ENCODE measurements at places on chromosomes 1 and 21.
A peak's percentile ranks its signal among the peaks of the same experiment; 100 is the strongest.

- no peak for DNase-seq
Observed at GRCh38 chr21:31576428-31576827, 83.1 kb upstream of the SOD1 start.

DNA sequence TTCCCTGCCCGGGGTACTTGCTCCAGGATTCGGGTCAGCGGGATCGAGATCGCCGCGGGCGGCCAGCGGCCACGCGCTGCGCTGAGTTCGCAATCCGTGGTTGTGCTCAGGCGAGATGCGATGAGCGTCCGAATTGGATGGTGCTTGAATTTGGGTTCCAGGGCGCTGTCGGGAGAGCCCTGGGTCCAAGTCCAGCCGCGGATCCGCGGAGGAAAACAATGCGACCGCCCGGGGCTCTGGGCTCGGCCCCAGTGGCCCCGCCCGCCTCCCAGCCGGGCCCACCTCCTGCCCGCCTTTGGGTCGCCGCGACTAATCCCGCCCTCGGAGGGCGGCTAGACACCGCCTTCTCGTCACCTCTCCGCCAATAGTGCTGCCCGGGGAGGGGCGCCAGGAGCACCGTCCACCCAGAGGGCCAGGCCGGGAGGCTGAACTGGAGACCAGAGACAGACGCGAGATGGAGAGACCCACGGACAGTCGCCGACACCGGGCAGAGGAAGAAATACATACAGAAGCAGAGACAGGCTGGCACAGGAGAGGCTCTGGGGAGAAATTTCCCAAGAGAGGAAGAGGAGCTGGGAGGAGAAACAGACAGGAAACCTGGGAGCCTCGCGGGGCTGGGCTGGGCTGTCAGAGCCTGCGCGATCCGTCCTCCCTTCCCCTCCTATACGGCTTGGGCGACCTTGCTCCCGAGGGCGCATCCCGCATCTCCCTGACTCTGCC, at the start of gene SEMA6C:
Gene SEMA6C, minus strand, starts transcription at position 220 of the 720 bp plus-strand sequence. CDS start 4,010 bp downstream, outside the sequence.
- DNase-seq, result peak; percentile 89

GRCh38 chr1:165896277-165896676, 68.9 kb downstream of the UCK2 start:
- no peak for DNase-seq

GRCh38 chr1:29845910-29846309, 609.6 kb downstream of the PTPRU start:
- DNase-seq, result no peak

GRCh38 chr1:67559222-67559700, 125.7 kb upstream of the GADD45A start:
- DNase-seq, result no peak

- no peak for DNase-seq
Observed at GRCh38 chr1:242723044-242723716, 198.7 kb upstream of the PLD5 start.

Data from NCI-H510A (cell line).